ENCODE measurements at places on chromosomes 4 and X. TPM values are rescaled to one million over a fixed set of nuclear protein-coding genes. Genes with fewer than 3 reads are reported as not detected.
A peak's percentile ranks its signal among the peaks of the same experiment; 100 is the strongest.

Gene METTL14
- total RNA-seq, result 74.8 TPM

Gene ARHGEF6
- total RNA-seq, result 82.0 TPM

Gene MAGEA2
- not detected for total RNA-seq

Gene ATOH1
- not detected for total RNA-seq

DNA sequence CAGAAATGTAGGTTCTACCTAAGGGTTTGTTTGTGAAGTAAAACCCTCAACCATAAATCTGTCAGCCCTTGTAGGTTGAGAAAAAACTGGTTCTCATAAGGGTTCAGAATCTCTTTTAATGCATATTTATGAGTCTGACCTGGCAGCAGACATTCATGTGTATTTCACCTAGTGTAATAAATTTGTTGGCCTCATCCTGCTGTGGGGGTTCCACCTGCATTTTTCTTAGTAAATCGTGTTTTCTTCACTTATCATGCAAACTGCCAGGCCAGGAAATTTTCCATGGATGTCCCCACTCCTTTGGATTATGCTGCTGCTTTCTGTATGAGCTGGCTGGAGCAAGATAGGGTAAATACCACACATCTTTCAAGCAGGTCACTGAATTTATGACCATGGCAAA is 42.4 kb downstream of the KLHL13 start:
- no peak overlapping the region for H3K4me3 ChIP-seq
- H3K27ac ChIP-seq, result no peak overlapping the region
- no peaks in the 10 kb centered on the region for H3K36me3 ChIP-seq
- DNase-seq, result no peak
- no peaks in the 10 kb centered on the region for H3K27me3 ChIP-seq

- H3K27ac ChIP-seq, result peak overlapping the region; percentile 84
- DNase-seq, result no peak
- H3K27me3 ChIP-seq, result no peaks in the 10 kb centered on the region
- peaks cover 75% of the 10 kb centered on the region for H3K4me1 ChIP-seq
Observed at GRCh38 chr4:140095694-140096482, 58.1 kb downstream of the MAML3 start.

GRCh38 chr4:3145234-3145924 is 70.9 kb downstream of the HTT start:
- no peaks in the 10 kb centered on the region for H3K27me3 ChIP-seq
- no peak overlapping the region for H3K4me3 ChIP-seq
- no peak for DNase-seq
- peaks cover 38% of the 10 kb centered on the region for H3K36me3 ChIP-seq

DNA sequence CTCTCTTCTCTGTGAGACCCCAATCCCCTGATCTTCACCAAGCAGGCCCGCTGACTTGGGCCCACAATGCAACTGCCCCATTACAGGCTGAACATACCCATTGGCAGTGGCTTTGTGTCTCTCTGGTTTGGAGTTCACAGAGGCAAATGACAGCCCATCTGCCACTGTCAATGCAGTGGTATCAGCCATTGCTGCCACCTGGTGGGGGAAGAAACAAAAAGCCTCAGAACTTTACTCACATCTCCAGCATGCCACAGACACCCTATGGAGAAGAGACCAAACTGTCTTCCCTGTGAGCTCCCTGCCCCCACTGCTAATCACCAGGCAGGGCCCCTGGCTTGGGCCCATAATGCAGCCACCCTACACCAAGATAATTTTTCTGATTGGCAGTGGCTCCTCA is 729.3 kb upstream of the ACTRT1 start:
- no peak overlapping the region for H3K27ac ChIP-seq
- no peaks in the 10 kb centered on the region for H3K27me3 ChIP-seq

DNA sequence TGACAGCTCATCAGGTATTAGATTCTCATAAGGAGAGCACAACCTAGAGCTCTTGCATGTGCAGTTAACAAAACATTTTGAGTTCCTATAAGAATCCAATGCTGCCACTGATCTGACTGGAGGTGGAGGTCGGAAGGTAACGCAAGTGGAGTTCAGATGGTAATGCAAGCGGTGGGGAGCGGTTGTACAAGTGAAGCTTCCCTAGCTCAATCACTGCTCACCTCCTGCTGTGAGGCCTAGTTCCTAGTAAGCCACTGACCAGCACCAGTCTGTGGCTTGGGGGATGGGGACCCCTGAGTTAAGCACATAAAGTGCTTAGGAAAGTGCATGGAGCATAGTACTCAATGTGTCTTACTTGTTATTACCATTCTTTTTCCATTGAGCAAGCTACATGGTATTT is 983.2 kb upstream of the IGFBP7 start:
- H3K27ac ChIP-seq, result no peak overlapping the region
- H3K4me1 ChIP-seq, result no peaks in the 10 kb centered on the region
- no peaks in the 10 kb centered on the region for H3K27me3 ChIP-seq
- H3K4me3 ChIP-seq, result no peak overlapping the region

DNA sequence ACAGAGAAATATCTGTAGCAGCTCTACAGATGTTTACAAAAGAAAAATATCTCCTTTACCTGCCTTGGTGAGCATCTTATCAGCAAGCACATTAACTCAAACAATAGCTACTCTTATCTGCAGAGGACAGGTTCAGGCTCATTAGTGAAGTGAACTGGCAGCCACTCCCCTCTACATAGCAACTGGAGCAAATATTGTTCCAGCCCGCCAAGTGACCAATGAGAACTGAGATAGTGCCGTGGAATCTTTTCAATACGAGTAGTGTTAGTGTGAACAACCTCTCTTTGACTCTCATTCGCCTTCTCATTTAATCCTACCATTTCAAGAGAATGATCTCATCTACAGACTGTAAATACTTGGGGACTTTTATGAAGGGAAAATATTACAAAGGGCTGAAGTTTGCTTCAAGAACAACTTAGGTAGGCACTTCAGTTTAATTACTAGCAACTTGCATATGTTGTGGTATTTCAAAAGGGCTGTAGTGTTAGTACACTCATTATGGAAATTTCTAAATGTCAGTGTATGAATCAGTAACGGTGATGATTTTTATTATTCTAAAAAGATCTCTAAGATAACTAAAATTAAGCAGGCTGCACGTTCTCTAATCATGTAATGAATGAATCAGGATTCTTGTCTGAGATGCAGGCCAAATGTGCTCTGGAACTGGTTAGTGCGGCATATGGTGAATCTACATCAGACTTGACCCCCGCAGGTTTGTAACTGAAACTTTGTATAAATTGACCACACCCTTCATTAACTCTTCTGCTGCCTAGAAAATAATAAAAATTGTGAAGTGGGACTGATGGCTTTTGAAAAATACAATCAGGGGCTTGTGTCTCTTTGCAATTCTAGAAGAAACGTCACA is 72.4 kb downstream of the PALLD start:
- no peak for DNase-seq
- H3K36me3 ChIP-seq, result no peaks in the 10 kb centered on the region
- no peak overlapping the region for H3K4me3 ChIP-seq
- no peaks in the 10 kb centered on the region for H3K4me1 ChIP-seq
- no peaks in the 10 kb centered on the region for H3K27me3 ChIP-seq
- H3K27ac ChIP-seq, result no peak overlapping the region

DNA sequence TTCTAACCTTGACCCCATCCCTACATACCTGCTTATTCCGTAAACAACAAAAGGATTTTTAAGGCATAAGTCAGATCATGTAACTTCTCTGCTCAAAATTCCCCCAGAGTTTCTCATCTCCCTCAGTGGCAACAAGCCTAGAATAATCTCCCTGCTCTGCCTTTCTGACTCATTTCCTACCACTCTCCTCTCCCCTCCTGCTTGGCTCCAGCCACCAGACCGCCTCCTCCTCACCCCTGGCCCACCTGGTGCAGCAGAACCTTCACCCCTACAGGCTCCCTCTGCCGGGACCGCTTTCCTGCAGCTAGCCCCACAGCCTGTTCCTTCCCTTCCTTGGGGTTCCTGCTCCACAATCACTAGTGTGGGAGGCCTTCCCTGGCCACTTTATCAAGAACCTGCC is 32.1 kb downstream of the TSPAN5 start:
- no peaks in the 10 kb centered on the region for H3K36me3 ChIP-seq
- H3K4me1 ChIP-seq, result peaks cover 33% of the 10 kb centered on the region
- H3K4me3 ChIP-seq, result no peak overlapping the region
- no peak overlapping the region for H3K27ac ChIP-seq
- H3K27me3 ChIP-seq, result no peaks in the 10 kb centered on the region

DNA sequence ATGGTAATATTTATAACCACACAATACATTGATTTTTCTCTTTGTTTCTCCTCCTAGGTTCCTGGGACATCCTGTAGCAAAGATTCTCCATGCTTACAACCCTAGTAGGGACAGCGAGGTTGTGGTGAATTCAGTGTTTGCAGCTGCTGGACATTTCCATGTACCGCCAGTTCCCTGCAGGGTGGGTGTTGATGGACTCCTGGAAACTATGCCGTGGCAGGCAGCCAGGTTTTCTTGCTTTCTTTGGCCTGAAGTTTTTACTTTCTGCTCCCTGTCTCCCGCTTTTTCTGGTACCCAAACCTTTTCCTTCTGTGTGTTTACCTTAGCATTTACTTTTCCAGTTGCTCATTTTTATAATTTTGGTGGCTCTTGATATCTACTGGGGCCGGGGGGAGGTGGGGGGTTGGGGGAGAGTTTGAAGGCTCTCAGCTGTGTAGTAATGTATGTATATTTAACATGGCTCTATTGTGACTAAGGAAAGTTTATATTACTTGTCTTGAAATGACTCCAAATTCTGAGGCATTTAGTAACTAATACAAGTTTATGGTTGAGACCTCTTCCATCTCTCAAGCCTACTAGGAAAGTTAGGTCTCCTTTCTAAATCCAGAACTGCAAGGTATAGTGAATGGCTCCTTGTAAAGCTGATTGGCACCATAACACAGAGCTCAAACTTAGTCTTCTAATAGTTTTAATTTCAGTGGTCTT is 89.7 kb downstream of the TMEM131L start:
- DNase-seq, result no peak
- H3K4me1 ChIP-seq, result peaks cover 38% of the 10 kb centered on the region
- no peak overlapping the region for H3K27ac ChIP-seq
- no peaks in the 10 kb centered on the region for H3K27me3 ChIP-seq
- no peak overlapping the region for H3K4me3 ChIP-seq

- DNase-seq, result no peak
- H3K27me3 ChIP-seq, result no peaks in the 10 kb centered on the region
- H3K4me3 ChIP-seq, result no peak overlapping the region
- no peak overlapping the region for H3K27ac ChIP-seq
- no peaks in the 10 kb centered on the region for H3K4me1 ChIP-seq
Observed at GRCh38 chr4:137421796-137422195, 110.5 kb downstream of the PCDH18 start.

- no peaks in the 10 kb centered on the region for H3K4me1 ChIP-seq
- H3K27ac ChIP-seq, result no peak overlapping the region
- H3K4me3 ChIP-seq, result no peak overlapping the region
- DNase-seq, result no peak
- no peaks in the 10 kb centered on the region for H3K27me3 ChIP-seq
Observed at GRCh38 chr4:74013264-74013663, 14.8 kb upstream of the CXCL5 start.

GRCh38 chr4:170428929-170429328 is 339.2 kb upstream of the AADAT start:
- H3K27ac ChIP-seq, result no peak overlapping the region
- no peaks in the 10 kb centered on the region for H3K36me3 ChIP-seq
- no peak overlapping the region for H3K4me3 ChIP-seq
- H3K27me3 ChIP-seq, result no peaks in the 10 kb centered on the region
